ENCODE measurements at places on chromosomes 2 and 18.
A peak's percentile ranks its signal among the peaks of the same experiment; 100 is the strongest.

GRCh38 chr2:36214691-36215090, 140.9 kb upstream of the CRIM1 start:
- no peak for DNase-seq

GRCh38 chr2:19137433-19137832, 221.0 kb downstream of the OSR1 start:
- no peak for DNase-seq

DNA sequence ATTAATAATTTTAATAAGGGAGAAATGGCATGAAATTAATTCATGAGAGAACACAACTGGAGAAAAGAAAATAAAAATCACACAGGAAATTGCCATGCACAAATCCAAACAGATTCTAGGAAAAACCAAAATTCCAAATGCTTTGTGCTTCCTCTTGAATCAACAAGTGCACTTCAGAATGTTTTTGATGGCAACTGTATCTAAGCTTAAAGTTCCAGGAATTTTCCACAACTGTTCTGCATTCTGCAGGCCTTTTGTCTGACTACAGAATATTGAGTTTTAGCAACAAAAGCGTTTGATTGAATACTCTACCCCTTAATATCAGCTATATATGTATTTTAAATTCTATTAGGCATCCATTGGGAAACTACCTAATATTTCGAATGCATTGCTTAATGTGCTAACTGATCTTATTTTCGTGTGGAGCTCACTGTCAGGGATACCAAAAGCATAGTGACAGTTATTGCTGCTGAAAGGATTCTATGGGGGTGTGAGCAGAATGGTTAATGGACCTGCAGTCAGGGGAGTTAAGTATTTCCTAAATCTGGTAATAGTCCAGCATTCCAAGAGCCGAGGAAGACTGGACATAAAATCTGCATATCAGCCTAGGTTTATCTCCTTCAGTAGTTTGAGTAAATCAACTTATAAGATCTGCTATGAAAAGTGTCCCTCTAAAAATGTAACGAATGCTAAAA, 482.7 kb upstream of the POU3F3 start:
- DNase-seq = no peak

DNA sequence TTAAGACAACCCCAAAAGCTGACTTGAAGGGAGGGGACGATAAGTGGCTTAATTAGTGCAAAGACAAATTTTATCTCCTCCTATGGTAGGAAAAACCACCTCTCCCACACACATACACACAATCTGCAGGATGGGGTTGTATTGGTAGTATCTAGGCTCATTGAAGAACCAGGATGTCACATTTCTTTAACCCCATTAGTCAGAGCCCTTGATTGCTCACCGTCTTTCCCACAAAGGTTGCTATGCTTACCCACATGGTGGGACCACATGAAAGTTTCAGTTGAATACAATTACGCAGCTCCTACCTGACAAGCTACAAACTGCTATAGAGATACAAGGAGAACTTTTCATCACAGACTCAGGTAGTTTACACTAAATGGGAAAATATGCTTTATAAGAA, 765.0 kb upstream of the CELF4 start:
- no peak for DNase-seq

DNA sequence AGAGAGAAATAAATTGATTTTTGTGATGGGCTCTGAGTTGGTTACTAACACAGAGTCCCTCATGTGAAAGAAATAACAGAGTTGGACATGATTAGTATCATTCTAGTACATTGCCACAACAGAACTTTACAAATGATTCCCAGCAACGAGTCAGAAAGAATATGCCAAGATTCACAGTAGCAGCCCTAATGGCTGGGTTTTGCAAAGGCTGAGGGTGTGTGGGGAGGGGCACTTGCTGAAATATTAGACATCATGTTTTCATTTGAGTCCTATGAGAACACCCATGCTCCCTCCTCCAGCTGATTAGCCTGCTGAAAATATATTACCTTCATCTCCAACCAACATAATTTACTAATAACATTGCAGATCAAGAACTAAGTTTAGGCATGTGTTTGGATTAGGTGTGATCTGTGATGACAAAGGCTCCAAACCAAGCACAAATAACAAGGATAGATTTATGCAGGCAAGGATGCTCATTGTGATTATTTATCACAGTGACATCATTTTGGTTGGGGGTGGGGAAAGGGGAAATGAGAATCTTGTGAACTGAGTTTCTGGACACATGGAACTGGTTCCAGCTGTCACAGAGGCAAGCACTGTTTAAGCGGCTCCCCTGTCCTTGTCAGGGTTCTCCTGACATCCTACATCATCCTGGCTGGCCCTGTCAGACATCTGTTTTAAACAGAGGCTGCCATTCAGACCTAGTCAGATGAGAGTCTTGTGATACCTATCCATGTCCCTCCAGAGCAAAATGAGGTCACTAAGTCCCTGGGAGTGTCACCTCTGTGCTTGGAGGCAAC, 205.8 kb upstream of the NCKAP5 start:
- no peak for DNase-seq

- DNase-seq = no peak
These were observed 144.9 kb downstream of the SEPTIN10 start for GRCh38 chr2:109468893-109469292.

DNA sequence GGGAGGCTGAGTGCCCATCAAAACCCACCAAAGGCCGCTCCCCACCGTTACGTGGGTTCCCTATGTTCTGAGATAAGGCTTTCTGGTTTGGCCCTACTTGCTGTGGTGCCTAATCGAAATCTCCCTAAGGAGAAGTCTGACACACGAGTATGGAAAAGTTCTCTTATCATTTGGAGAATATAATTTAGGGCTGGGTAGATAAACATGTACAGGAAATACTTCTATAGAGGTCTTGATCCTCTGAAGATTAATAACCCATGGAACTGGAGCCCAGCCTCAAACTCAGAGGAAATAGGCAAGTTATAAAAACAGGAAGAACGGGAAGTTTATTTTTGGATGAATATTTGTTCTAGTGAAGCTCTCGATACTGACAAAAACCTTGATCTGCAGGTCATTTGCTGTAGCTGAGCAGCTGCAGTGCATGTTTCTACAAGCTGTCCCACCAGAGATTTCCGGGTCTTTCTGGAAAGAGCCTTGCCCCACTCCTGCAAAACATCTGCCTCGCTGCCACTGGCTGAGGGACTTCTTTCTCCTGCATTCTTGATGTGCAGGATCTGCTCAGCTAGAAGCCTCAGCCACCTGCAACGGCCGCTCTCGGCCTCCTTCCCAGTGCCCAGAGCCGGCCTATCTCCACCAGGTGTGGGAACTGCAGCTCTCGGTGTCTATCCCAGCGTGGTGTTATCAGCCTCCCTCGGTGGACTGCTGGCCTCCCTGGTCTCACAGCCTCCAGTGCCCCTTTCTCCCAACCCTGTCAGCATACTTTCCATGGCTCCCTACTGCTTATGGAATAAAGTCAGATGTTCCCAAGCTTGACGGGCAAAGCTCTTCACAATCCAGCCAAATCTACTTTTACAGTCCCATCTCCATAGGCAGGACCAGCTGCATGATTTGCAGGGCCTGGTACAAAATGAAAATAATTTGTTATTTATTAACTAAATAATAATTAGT, 48.6 kb downstream of the SPRED2 start:
- DNase-seq = no peak

DNA sequence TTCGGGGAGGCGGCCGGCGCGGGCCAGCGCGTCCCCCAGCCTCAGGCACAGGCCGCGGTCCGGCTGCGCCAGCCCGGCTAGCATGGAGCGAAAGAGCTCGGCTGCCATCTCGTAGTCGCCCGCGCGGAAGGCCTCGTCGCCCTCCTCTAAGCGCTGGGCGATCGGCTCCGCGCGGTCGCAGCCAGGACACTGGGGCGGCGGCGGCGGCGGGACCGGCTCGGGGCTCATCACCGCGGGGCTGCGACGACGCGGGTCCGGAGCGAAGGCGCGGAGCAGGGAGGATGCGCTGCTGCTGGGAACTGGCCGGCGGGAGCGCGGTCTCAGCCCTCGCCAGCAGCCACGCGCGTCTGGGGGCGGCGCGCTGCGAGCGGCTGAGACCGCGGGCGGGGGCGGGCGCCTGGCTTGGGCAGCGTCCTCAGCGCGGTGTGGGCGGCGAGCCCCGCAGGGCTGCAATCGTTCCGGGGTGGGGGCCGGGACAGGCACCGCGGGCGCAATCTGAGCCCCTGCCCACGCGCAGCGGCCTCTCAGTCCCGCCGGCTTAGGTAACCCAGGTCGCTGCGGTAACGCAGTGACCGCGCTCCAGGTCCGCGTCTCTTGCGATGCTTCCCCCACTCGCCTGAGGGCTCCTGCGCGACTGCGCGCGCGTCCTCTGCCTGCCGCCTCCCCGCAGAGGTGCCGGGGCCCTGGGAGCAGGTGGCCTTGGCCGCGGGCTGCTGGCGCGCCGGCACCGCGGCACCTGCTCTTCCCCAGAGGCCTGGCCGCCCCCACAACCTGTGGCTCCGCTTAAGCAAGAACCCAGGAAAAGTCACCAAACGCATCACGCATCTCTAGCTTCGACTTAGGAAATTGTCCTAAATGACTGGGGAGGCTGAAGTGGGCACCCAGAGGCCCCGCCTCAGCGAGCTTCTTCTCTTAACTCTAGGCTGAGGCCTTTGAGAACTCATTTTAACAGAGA, at the start of gene LONRF2:
LONRF2 (minus strand) TSS at position 636 of the 955 bp plus-strand sequence; CDS start at position 228, 408 bp downstream.
- no peak for DNase-seq

DNA sequence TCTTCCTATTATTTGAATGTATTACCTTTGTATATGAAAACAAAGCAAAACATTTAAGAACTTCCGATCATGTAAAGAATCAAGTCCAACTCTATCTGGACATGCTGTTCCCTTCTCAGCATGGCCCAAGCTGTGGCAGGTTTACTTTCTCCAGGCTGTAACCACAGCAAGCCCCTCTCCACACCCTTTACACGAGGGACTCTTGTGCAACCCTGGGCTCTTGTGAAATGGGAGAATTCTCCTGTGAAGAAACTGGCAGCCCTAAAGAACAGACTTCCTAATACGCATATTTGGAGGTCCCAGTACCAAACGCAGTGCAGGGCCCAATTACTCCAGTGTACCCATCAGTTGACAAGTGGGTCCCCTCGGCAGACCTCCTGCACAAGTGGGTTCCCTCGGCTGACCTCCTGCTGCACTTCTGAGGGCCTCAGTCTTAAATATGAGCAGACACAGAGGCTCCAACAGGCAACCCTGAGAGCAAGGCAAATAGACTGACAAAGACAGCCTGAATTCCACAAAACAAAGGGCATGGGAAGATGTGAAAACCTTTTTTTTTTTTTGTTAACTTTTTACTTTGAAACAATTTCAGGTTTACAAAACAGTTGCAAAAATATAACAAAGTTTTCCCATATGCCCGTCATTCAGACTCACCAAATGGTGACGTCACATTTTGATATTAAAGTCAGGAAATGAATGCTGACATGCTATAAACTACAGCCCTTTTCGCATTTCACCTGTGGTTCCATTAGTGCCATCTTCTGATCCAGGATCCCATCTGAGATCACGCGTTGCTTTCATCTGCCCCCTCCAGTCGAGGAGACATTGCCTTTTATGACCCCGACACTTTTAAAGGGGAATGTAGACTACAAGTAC, 78.2 kb downstream of the FBXO15 start:
- DNase-seq = no peak

DNA sequence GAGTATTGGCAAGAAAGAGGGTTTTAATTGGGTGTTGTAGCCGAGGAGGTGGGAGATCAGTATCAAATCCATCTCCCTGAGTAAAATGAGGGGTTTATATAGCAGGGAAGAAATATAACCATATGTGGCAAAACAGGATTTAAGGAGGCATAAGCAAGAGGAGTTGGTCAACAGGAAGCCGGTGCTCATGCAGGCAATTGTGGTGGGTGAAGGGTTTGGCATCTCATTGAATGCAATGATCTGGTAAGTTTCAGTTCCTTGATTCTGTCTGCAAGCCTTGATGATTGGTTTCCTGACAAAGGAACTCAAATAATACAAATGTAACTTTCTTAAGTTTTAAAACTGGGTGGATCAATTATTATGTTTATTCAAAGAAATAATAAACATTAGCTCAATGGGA, 564.4 kb upstream of the LINC00305 start:
- DNase-seq = no peak

GRCh38 chr18:54416436-54416835, 58.7 kb downstream of the C18orf54 start:
- DNase-seq = peak; percentile 85

GRCh38 chr18:62524440-62525200, 1.8 kb downstream of the ZCCHC2 start:
- peak; percentile 16 for DNase-seq

- DNase-seq = no peak
These were observed 242.0 kb downstream of the HAUS1 start for GRCh38 chr18:46346213-46346612.

DNA sequence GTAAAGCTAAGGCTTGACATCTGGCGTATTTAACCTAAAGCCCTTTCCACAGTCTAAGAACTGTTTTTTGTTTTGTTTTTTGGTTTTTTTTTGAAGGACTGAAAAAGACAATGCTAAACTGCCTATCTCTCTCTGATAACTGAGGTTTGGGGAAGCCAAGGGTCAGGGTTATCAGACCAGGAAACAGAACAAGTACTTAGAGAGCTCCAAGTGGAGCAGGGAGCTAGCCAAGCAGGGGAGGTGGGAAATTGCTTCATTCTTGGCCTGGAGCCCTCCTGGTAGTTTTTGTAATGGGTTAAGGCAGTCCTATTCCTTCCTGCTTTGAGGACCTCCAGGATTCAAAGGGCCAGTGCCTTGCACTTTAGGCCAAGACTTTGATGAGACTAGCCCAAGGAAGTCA, 154.3 kb upstream of the LTBP1 start:
- no peak for DNase-seq

GRCh38 chr2:199814817-199815211, 36.2 kb downstream of the FTCDNL1 start:
- DNase-seq = peak; percentile 25

GRCh38 chr18:11336241-11336640, 186.9 kb upstream of the PIEZO2 start:
- DNase-seq = no peak

GRCh38 chr2:174699993-174700766, 64.1 kb downstream of the CHRNA1 start:
- peak; percentile 61 for DNase-seq

GRCh38 chr2:86249579-86250391, 50.5 kb downstream of the MRPL35 start:
- DNase-seq = peak; percentile 86

GRCh38 chr2:164430166-164430783, 191.0 kb downstream of the GRB14 start:
- peak; percentile 57 for DNase-seq

DNA sequence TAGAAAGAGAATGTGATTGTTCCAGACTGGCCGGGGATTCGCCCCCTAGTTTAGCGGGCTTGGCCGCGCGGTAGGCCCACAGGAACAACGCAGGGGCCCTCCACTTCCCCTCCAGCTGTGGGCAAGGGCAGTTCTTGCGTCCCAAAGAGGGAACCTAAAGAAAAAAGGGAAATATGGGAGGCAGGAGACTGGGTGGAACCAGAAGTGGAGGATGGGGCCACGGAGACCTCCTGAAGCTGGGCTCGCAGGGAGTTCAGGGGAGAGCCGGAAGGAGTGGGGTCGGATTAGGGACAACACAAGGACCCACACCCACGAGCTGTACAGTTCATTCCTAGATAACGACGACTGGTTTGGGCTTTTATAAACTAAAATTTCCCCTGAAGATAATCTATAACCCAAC, 18.2 kb downstream of the GNLY start:
- no peak for DNase-seq
